ENCODE measurements at places on chromosomes 16 and 17. TPM values are rescaled to one million over a fixed set of nuclear protein-coding genes. Genes with fewer than 3 reads are reported as not detected.

KCTD13 gene
- 40.0 TPM for total RNA-seq

KRTAP4-5 gene
- total RNA-seq: not detected

TMEM100 gene
- total RNA-seq: not detected

C17orf113 gene
- 0.42 TPM for total RNA-seq

ADAMTS18 gene
- not detected for total RNA-seq

ABHD15 gene
- total RNA-seq: 4.9 TPM
